Effector CD8-positive, alpha-beta T cell (primary cell): ENCODE measurements at places on chromosomes 16 and 17.

DNA sequence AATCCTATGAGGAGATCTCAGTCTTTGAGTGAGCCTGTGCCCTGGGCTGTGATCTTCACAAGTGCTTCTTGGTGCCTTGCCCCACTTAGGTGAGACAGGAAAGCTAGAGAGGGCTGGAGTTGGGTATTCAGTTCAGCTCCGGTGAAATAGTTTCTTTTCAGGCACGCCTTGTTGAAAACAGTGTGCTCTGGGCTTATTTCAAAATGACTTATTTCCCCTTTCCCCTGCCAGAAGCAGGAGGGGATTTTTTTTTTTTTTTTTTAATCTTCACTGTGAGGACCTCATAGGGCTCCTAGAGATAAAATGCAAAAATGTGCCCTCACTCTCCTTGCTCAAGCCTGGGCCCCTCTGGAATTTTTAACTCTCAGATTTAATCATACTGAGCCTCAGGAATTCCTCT is 27.2 kb downstream of the MOSMO start:
- no peak for DNase-seq

- DNase-seq, result no peak
Observed at GRCh38 chr16:17235147-17235815, 235.5 kb downstream of the XYLT1 start.

DNA sequence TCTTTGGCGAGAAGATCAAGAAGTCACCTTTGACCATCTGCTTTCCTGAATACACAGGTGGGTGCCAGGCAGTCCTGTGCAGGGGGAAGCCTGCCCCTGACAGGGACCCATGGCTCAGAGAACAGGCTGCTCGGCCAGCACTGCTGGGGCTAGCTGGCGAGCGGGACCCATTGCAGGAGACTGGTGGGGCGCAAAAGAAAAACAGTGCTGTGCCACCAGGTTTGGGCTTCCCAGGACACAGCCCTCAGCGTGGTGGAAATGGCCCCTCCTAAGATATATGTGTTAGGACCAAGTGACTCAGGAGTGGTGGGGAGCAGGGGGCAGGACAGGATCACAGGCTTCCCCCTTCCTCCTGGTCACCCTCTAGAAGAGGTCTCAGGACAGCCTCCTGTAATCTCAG is 73.9 kb downstream of the AMFR start:
- no peak for DNase-seq

GRCh38 chr17:45265821-45266220 is 3.9 kb upstream of the SPATA32 start:
- DNase-seq, result no peak

DNA sequence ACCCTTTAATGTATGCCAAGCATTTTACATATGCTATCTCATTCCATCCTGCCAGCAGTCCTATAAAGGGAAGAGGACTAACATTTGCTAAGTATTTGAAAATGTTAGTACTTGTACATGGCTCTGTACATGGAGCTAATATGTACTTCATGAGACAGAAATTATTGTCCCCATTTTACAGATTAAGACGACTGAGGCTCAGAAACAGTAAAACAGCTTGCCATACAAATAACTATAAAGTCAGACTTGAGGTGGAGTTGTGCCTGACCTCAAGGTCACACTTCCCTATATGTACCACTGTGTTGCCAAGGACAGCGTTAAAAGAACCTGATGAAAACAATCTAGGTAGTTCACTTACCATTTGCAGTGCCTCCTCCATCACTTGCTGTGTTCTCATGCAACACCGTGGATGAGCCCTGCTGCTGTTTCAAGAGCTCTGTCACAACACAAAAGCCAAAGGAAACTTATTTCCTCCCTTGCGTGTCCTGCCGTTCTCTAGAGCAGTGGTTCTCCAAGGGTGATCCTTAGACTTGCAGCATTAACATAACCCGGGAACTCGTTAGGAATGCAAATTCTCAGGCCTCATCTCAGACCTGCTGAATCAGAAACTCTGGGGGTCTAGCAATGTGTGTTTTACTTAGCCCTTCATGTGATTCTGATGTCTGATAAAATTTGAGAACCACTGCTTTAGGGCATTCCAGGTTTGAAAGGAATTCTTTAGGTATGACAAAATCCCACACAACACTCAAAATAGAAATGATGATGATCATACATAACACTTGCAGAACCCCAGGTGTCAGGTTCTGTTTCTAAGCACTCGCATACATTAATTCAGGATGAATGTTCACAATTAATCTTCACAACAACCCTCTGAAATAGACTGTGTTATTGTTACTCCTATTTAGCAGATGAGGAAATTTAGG is 51.2 kb upstream of the MTMR4 start:
- DNase-seq, result no peak

- no peak for DNase-seq
Observed at GRCh38 chr17:45093444-45094110, 32.5 kb downstream of the NMT1 start.

DNA sequence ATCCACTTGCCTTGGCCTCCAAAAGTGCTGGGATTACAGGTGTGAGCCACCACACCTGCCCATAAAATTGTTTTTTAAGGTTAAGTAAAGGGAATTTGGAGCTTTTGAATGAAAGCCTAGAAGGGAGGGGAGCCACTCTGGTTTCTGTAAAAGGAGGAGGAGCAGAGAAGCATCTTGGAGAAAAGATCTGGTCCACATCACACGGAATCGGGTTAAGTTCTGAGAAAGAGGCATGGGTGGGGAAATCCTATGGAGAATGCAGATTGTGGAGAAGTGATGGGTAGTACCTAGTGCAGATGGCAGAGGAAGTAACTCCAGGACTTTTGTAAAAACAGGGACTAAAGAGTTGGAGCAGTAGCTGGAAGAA is 18.3 kb upstream of the CEP112 start:
- no peak for DNase-seq

GRCh38 chr17:36942019-36942599 is 4.8 kb downstream of the LHX1 start:
- no peak for DNase-seq

DNA sequence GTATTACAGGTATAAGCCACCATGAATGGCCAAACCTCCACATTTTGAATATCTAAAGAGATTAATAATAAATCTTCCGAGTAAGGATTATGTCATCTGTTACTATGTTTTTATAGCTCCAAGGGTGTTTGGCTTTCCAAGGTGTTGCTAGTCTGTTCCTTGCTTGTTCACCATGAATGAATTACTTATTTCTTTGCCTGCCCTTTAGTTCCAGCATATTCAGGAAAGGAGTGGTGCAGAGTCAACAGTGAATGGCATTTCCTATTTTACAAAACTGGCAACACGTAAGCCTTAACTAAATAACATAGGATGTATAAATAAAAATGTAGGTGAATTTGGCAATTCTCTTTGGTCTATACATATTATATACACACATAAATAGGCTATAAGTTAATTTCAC is 70.3 kb downstream of the MYO1D start:
- DNase-seq, result no peak
